Pericardium fibroblast (primary cell): ENCODE measurements at places on chromosomes 2 and 18. TPM values are rescaled to one million over a fixed set of nuclear protein-coding genes. Genes with fewer than 3 reads are reported as not detected.

The PDE1A gene
- 20.9 and 90.7 TPM in 2 replicates for total RNA-seq

The EHBP1 gene
- total RNA-seq: 53.2 and 72.3 TPM in 2 replicates

The REG3G gene
- total RNA-seq: not detected in 2 replicates

The AQP12B gene
- total RNA-seq: not detected in 2 replicates

The OTOS gene
- not detected in 2 replicates for total RNA-seq

The CRYBA2 gene
- not detected in 2 replicates for total RNA-seq

The CNDP1 gene
- total RNA-seq: not detected in 2 replicates

The POMC gene
- 5.3 and 6.1 TPM in 2 replicates for total RNA-seq

The PID1 gene
- 7.4 and 8.4 TPM in 2 replicates for total RNA-seq

The LOXL3 gene
- 7.3 and 23.7 TPM in 2 replicates for total RNA-seq

The ZNF396 gene
- 1.0 and 1.4 TPM in 2 replicates for total RNA-seq

The STAT4 gene
- total RNA-seq: 0.47 and 4.0 TPM in 2 replicates

The ALPI gene
- not detected in 2 replicates for total RNA-seq

The ZRANB3 gene
- 1.6 and 7.5 TPM in 2 replicates for total RNA-seq
